ENCODE measurements at places on chromosomes 12 and 14. TPM values are rescaled to one million over a fixed set of nuclear protein-coding genes. Genes with fewer than 3 reads are reported as not detected.

PLA2G1B gene
- total RNA-seq = not detected

DENR gene
- total RNA-seq = 64.9 TPM

NYNRIN gene
- 2.4 TPM for total RNA-seq

KLRG1 gene
- 1.1 TPM for total RNA-seq

MYF5 gene
- total RNA-seq = not detected

Measured in renal cortical epithelial cell (primary cell).